ENCODE measurements at places on chromosomes 6 and 20. TPM values are rescaled to one million over a fixed set of nuclear protein-coding genes. Genes with fewer than 3 reads are reported as not detected.

GRCh38 chr6:114039841-114040240 lies 68.9 kb upstream of the HDAC2 start:
- no peak overlapping the region for H3K27ac ChIP-seq
- H3K4me1 ChIP-seq = no peaks in the 10 kb centered on the region

DNA sequence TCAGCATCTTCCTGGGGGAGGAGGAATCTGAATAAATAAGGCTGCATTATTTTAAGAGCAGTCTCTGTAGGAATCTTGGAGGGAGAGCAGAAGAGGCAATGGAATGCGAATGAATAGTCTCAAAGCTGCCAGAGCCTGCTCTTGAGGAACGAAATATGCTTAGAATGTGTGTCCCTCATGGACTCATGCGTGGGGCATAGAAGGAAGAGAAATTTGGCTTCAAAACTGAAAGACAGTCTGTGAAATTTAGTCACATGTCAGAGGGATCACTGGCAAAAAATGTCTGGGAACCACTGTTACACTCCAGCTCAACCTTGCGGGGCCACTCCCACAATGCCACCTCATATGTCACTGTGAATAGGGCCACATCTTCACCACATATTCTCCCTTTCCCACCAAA lies 95.5 kb downstream of the GJA10 start:
- no peaks in the 10 kb centered on the region for H3K36me3 ChIP-seq
- no peak overlapping the region for H3K27ac ChIP-seq
- no peaks in the 10 kb centered on the region for H3K27me3 ChIP-seq
- no peak overlapping the region for H3K4me3 ChIP-seq
- H3K4me1 ChIP-seq = peaks cover 24% of the 10 kb centered on the region

GRCh38 chr6:70080443-70081070 lies 214.2 kb downstream of the COL19A1 start:
- DNase-seq = no peak
- no peaks in the 10 kb centered on the region for H3K4me1 ChIP-seq
- no peak overlapping the region for H3K27ac ChIP-seq
- H3K27me3 ChIP-seq = no peaks in the 10 kb centered on the region
- H3K36me3 ChIP-seq = no peaks in the 10 kb centered on the region
- H3K4me3 ChIP-seq = no peak overlapping the region

GRCh38 chr6:25279748-25280343 lies 672 bp downstream of the CARMIL1 start:
- no peak for DNase-seq
- H3K27me3 ChIP-seq = peaks cover 7% of the 10 kb centered on the region
- H3K27ac ChIP-seq = peak overlapping the region; percentile 77

- peaks cover 64% of the 10 kb centered on the region for H3K4me1 ChIP-seq
- no peak for DNase-seq
- peak overlapping the region; percentile 61 for H3K27ac ChIP-seq
- H3K36me3 ChIP-seq = no peaks in the 10 kb centered on the region
Measured at GRCh38 chr6:13452346-13453117, 34.9 kb downstream of the GFOD1 start.

DNA sequence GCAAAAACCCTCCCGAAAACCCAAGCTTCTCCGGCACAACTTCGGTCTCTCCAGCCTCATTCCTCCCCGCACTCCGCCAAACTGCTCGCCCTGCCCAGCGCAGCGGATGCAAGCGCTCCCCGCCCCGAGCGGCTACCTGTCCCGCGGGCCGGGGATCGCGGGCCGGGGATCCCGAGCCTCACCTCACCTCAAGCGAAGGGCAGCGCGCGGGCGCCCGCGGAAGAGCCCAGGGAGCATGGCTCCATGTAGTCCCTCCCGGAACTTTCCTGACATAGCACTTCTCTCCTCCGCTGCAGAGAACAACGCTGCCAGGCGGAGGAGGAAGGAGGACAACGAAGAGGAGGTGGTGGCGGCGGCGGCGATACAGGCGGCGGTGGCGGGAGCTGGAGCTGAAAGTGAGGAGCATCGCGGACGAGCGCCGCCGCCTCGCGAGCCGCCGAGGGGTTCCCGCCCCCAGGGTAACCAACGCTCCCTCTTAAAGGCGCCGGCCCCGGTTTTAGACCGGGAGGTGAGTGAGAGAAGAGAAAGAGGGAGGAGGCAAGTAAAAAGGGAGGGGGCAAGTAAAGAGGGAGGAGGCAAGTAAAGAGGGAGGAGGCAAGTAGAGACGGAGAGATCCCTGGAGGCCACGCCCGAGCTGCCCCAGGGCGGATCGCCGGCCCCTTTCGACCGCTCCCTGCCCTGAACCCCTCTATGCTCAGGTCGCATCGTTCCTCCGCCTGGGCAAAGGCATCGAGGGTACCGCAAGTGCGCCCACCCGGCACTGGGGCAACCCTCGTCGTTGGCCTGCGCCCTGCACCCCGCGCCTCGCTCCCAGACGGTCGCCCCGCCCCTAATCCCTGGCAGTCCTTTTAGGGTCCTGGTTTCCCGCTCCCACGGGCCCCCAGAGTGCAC lies at the start of gene GPR63:
Gene GPR63 (minus strand): TSS at position 397 of the 891 bp plus-strand sequence. CDS start 37,746 bp downstream, outside the sequence.
- H3K4me1 ChIP-seq = peaks cover 19% of the 10 kb centered on the region
- no peaks in the 10 kb centered on the region for H3K36me3 ChIP-seq
- peak within 1 kb of the TSS; percentile 69 for H3K4me3 ChIP-seq
- DNase-seq = peak; percentile 82
- no peaks in the 10 kb centered on the region for H3K27me3 ChIP-seq
- H3K27ac ChIP-seq = peak within 1 kb of the TSS; percentile 23

- no peak for DNase-seq
- no peak overlapping the region for H3K27ac ChIP-seq
- H3K36me3 ChIP-seq = no peaks in the 10 kb centered on the region
- H3K27me3 ChIP-seq = no peaks in the 10 kb centered on the region
Measured at GRCh38 chr6:108247965-108248536, 12.8 kb downstream of the SNX3 start.

- no peaks in the 10 kb centered on the region for H3K27me3 ChIP-seq
- no peaks in the 10 kb centered on the region for H3K4me1 ChIP-seq
- no peak overlapping the region for H3K27ac ChIP-seq
- H3K4me3 ChIP-seq = no peak overlapping the region
Measured at GRCh38 chr20:33826270-33826897, 15.2 kb downstream of the CHMP4B start.

- no peaks in the 10 kb centered on the region for H3K27me3 ChIP-seq
- H3K4me1 ChIP-seq = no peaks in the 10 kb centered on the region
- DNase-seq = no peak
- H3K36me3 ChIP-seq = no peaks in the 10 kb centered on the region
Measured at GRCh38 chr6:91276315-91276714, 689.4 kb upstream of the MAP3K7 start.

DNA sequence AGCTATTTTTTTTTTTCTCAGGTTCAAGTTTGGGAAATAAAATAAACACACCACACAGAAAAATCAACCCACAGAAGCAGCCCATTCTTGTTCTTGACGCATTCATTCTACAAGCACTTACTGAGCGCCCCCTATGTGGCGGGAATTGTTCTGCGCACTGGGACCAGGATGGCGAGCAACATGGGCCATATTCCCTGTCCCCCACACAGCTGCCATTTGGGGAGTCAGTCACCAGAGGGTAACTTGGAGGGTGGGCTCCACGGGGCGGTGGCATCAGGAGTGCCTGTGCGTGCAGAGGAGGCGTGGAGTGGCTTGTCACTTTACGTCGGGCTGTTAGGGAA lies 185.0 kb upstream of the PDE10A start:
- peak; percentile 48 for DNase-seq
- no peak overlapping the region for H3K4me3 ChIP-seq
- H3K36me3 ChIP-seq = no peaks in the 10 kb centered on the region
- peaks cover 3% of the 10 kb centered on the region for H3K4me1 ChIP-seq

The INSM1 gene
- total RNA-seq = not detected

The EPPIN gene
- not detected for total RNA-seq

The SLC26A8 gene
- 0.08 TPM for total RNA-seq

The GPSM3 gene
- total RNA-seq = 2.3 TPM

The NFATC2 gene
- total RNA-seq = 6.3 TPM

The CLPSL1 gene
- total RNA-seq = not detected

The DDX43 gene
- total RNA-seq = 0.25 TPM

The CNBD2 gene
- total RNA-seq = 1.4 TPM

The TRDN gene
- 455 TPM for total RNA-seq

The ZDHHC14 gene
- total RNA-seq = 9.5 TPM

The WFDC5 gene
- total RNA-seq = not detected

The HLA-DRB1 gene
- total RNA-seq = 81.3 TPM
